8988T (cell line): ENCODE measurements at places on chromosomes 4 and X.

- DNase-seq = no peak
These were observed 673.4 kb downstream of the TRIML1 start for GRCh38 chr4:188812644-188813043.

GRCh38 chr4:122602277-122603142 is 18.4 kb downstream of the IL21 start:
- DNase-seq = no peak

- no peak for DNase-seq
These were observed 167.5 kb downstream of the DCTD start for GRCh38 chr4:182749667-182750167.

- no peak for DNase-seq
These were observed 32.4 kb upstream of the RBPJ start for GRCh38 chr4:26288355-26288909.

GRCh38 chrX:23631136-23631535 is 36.2 kb upstream of the PRDX4 start:
- DNase-seq = no peak

GRCh38 chr4:72375073-72375736 is 193.8 kb downstream of the ADAMTS3 start:
- no peak for DNase-seq

DNA sequence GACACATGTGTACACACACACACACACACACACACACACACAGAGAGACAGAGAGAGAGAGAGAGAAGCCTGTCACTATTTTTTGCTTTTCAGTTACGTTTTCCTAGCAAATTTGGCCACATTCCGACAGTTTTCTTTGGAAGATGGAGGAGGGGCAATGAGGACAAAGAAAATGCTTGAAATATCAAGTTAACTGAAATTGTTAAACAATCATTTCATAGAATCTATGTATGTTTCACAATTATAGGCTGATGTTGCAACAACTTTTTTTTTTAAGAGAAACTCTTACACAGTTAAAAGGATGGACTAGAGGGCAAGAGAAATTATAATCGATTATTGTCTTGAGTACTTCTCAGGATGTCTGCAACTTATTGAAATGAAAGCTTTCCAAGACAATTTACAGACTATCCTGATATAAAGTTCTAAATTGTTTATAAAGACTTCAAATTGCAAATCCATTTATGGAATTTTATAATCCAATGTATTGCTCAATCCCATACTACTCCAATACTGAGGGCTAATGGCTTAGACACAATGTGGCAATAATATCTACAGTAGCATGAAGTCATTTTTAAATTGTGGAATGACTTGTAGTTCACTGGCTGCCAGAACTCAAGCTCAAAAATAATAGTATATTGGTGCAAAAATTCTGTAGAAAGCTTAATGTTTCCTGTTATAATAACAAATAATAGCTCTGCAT is 647.0 kb upstream of the PCDH7 start:
- DNase-seq = no peak

DNA sequence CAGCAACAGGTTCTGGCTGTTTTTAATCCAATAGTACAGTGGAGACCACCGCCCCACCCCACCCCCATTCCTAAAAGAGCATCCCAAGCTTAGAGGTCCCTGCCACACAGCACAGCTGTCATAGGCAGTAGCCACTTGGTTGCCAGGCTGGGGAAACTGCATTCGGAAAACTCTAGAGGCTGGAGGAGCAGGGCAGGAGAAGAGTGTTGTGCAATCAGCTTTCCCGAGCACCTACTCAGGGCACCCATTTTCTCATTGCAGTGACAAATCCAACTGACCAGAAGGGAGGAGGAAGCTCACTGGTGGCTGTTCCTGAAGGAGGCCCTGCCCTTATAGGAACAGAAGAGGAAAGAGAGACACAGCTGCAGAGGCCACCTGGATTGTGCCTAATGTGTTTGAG is 1.1 kb downstream of the CXCL1 start:
- DNase-seq = no peak

GRCh38 chr4:33429971-33430370 is 2709.8 kb downstream of the PCDH7 start:
- no peak for DNase-seq

DNA sequence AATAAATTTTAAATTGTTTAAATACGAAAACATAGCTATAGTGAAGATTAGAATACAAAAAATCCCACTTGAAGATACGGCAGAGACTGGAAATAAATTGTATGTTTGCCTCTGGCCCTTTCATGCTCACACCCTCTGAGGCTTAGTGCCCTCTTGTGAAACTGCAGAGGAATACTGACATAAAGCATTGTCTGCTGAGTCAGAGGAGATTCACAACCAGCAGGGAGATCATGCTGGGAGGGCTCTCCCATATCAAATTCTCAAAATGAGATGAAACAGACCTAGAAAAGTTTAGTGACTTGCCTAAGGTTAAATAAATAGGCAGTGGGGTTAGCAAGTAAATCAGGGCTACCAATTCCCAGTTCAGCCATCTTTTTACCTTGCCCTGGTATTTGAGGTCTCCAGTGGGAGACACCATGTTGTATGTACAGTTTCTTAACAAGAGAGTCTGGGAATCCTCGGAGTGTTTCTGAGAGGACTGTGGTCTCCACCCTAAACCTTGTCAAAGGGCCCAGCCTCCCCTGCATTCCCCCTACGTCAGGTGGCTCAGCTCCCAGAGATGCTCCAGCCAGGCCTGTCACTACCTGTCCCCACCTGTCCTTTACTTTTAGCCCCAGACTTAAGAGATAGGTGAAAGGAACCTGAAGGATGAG is 581.4 kb upstream of the DIPK2B start:
- DNase-seq = no peak

DNA sequence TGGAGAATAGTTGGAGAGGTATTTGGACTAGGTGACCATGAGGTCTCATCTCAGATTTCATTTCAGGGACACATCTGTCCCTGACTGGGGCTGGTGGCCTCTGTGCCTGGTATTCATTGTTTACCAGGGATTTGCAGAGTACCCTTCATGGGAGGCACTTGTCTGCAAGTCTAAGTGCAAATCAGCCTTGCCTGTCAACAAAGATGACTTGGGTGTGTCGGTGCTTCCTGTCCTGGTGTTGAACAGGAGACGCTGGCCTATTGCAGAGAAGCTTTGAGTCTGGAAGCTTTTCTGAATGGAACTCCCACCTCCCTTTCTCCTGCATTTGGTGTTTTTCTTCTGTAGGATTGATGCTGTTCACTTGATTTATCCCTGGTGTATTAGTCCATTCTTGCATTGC is 104.1 kb downstream of the TNIP2 start:
- DNase-seq = no peak

DNA sequence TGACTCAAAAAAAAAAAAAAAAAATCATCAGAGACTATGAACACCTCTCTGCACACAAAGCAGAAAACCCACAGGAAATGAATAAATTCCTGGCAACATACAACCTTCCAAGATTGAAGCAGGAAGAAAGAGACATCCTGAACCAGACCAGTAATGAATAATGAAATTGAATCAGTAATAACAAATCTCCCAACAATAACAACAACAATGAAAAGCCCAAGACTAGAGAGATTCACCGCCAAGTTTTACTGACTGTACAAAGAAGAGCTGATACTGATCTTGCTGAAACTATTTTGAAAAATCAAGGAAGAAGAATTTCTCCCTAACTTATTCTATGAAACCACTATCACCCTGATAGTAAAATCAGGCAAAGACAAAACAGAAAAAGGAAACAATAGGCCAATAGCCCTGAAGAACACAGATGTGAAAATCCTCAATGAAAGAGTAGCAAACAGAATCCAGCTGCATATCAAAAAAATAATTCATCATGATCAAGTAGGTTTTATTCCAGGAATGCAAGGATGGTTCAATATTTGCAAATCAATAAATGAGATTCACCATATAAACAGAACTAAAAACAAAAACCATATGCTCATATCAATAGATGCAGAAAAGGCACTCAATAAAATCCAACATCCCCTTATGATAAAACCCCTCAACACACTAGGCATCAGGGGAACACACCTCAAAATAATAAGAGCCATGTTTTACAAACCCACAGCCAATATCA is 31.0 kb upstream of the PLK4 start:
- no peak for DNase-seq

DNA sequence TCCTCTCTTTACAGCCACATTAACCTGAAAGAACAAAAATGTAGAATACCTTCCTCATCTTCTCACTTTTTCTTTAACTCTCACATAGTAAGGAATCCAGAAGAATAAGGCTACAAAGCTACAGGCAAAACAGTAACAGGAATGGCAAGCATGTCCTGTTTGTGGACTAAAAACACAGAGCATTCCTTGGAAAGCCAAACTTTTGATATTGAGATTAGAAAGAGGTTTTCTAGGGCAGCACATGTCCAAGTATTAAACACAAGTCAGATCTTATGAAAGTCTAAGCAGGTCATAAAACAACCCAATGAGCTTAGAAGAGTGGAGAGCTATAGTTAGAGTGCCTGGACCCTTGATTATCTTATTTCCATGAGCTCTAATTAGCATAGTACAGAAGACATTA is 58.2 kb upstream of the FAM9C start:
- no peak for DNase-seq

GRCh38 chr4:8387615-8388527 is 52.7 kb downstream of the ACOX3 start:
- no peak for DNase-seq

GRCh38 chr4:57355101-57355665 is 245.0 kb upstream of the IGFBP7 start:
- no peak for DNase-seq

GRCh38 chr4:139564502-139564901 is 8.5 kb upstream of the SETD7 start:
- DNase-seq = no peak

DNA sequence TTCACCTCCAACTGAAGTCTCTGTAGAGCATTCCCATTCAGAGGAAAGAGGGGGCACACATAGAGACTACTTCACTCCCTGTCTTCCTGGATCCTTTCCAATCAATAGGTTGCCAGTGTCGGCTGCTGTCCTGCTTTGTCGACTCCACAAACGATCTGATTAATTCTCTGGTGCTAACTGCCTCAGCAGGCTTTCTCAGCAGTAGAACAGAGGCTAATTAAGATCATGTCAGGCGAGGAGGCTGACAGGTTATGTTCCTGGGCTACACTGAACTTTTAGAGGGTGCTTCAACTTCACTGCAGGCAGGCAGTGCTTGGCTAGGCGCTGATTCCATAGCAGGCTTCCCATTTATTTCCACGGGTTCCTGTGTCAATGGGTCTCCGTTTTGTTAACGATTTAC is 79.2 kb downstream of the GRIA3 start:
- no peak for DNase-seq

- no peak for DNase-seq
These were observed 48.6 kb downstream of the ASB9 start for GRCh38 chrX:15221321-15221720.

DNA sequence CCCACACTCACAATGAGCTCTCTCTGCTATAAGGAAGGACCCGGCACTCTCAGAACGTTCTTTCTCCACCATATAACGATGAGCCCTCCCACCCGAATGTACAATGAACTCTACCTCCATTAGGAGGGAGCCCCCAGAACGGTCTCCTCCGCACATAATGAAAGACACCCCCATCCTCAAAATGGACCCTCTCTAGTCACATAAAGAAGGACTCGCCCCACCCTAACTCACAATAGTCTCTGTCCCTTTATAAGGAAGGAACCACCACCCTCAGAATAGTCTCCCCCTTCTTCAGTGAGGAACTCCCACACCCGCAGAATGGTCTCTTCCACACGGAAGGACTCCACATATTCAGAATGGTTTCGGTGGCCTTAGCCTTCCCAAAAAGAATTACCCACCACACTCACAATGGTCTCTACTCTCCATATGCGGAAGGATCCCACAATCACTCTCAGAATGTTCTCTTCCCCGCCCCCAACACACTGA is 477 bp downstream of the SLC35A2 start:
- DNase-seq = no peak

DNA sequence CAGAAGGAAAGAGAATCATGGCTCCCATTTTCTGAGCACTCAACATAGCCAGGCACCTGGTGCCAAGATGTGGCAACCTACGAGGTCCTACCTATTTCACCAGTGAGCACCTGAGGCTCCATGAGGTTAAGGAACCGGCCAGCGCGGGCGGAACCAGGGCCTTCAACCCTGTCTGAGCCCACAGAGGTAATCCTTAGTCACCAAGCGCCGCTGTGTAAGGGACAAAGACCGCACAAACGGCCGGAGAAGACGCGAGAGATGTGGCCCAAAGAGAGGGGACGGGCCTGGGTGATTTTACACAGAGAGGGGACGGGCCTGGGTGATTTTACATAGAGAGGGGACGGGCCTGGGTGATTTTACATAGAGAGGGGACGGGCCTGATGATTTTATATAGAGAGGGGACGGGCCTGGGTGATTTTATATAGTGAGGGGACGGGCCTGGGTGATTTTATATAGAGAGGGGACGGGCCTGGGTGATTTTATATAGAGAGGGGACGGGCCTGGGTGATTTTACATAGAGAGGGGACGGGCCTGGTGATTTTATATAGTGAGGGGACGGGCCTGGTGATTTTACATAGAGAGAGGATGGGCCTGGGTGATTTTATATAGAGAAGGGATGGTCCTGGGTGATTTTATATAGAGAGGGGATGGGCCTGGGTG is 114.2 kb downstream of the SMIM20 start:
- DNase-seq = no peak

DNA sequence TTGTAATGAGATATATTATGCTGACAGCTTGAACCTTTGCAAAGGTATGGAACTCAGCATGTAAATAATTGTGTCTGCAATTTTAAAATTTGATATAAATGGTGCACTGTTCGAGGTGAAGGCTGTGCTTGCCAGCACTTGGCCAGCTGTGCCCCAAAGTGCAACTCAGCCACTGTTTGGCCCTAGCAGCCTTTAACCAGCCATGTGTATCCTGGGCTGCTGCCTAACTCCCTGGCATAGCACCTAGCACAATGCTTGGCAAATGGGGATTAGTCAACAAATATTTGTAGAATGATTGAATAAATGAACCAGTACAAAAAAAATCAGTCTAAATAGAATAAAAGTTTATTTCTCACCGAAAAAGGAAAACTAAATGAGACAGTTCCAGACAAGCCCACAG is 83.8 kb upstream of the ZIC3 start:
- no peak for DNase-seq

- DNase-seq = no peak
These were observed 652 bp downstream of the SRPX start for GRCh38 chrX:38220024-38220414.

GRCh38 chrX:71493111-71493613 is 39.7 kb upstream of the OGT start:
- no peak for DNase-seq

DNA sequence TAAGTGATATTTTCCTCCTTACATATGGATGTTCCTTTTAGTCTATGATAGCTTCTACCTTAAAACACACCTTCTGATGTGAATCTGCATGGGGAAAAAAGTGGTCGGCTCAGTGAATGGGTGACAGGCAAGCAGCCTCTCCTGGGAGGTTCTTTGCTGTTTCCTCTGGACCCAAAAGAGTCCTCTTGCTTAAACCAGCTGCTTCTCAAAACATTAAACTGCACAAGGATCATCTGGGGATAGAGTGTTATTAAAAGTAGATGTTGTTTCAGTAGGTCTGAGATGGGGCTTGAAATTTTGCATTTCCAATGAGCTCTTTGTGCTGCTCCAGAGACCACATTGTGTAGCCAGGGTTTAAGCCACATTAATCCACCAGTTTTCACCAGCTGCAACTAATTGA is 452.9 kb downstream of the IL1RAPL1 start:
- no peak for DNase-seq

- no peak for DNase-seq
These were observed 6.8 kb upstream of the ANOS1 start for GRCh38 chrX:8738588-8739189.

- no peak for DNase-seq
These were observed 490.0 kb upstream of the TENM3 start for GRCh38 chr4:181753207-181753606.
